ENCODE measurements at places on chromosomes 12 and 14.

DNA sequence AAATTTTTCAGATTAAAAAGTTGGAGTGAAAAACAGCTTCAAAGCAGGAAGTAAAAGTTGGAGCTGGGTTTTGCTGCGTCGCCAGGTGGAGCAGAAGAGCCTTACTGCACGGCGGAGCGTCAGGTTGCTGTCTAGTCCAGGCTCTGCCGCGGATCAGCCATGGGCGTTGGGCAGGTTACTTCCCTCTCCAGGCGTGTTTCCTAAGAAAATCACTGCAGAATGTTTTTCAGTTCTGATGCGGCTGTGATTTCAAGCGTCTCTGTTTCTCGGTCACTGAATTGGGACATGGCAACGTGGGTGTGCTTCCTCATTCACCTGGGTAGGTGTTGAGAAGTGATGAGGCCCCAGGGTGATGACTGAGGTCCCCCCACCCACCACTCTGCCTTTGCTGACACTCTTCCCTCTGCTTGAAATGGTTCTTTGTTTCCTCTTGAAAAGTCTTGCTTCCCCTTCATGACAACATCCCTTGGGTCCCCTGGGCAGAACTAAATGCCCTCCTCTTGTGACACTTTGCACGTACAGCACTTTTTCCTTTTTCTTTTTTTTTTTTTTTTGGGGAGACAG lies 7.6 kb downstream of the EVL start:
- DNase-seq: no peak

DNA sequence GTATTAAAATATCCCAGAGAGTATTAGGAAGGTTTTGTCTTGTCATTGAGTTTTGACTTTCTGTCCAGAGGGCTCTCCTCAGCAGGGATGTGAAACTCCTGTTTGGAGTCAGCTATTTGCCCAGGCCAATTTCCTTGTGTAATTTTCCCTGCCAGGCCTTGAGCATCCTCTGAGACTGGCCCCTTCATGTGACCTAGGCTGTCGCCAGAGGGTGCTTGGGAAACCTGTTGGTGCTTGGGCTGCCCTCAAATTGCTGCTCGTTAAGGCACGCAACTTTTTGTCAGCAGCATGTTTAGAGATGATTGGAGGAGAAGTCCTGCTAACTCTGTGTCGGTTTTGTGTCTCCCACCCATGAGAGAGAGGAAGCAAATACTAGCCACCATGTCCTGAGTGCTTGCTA lies 39.1 kb downstream of the IQSEC3 start:
- no peak for DNase-seq

DNA sequence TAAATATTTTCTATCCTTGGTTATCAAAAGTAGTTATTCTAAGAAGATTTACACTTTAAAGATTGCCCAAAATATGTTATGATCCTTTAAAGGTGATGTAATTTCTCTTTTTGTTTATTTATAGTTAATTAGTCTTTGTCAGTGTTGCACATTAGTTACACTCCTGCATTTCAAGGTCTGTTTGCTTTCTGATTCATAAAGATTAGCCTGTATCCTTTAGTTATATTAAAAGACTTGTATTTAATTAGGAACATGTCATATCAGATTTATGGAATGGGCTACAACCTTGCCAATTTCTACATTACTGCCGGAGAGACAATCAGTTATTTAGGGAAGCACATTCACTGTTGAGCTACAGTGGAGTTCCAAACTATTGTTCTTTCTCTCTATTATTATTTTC lies 3.5 kb downstream of the EPYC start:
- no peak for DNase-seq

DNA sequence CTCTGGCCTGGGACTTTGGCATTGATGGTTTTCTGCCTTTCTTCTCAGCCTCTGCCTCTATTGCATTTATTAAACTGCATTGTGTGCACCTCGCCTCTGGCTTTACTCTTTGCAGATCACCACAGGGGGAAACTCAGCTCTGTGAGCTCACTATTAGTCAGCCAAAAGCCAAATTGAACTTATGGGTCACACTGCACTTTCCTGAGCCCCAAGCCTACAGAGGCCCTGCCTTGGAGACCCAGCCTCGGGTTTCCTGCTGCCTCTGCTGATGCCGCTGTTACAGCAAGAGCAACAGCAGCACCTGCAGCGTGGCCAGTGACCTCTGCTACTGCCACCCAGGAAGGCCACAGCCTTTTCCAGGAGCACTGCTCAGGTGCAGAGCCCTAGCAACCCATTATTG lies 122.5 kb downstream of the DAD1 start:
- no peak for DNase-seq

DNA sequence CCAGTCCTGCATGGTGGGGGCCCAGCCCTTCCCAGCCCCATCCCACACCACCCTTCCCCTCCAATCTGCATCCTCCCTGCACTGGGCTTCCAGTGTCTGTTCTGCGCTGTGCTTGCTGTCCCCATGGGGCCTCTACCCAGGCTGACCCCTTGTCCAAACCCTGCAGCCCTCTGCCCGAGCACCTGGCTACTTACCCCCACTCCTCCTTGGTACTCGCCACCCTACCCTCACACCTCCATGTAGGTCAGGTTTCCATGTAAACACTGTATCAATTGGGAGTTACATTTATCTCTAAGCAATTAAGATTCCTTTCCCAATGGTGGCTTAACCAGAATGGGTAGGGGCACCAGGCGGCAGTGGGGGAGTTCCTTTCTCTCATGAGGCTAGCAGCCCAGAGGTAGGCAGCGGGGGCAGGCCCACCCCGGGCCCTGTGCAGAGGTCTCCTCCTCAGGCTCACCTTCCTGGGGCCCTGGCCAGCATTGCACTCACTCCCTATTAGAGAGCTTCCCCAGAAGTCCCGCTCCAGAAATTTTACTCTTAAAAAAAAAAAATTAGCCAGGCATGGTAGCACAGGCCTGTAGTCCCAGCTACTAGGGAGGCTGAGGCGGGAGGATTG lies 76.6 kb upstream of the CCND2 start:
- no peak for DNase-seq

DNA sequence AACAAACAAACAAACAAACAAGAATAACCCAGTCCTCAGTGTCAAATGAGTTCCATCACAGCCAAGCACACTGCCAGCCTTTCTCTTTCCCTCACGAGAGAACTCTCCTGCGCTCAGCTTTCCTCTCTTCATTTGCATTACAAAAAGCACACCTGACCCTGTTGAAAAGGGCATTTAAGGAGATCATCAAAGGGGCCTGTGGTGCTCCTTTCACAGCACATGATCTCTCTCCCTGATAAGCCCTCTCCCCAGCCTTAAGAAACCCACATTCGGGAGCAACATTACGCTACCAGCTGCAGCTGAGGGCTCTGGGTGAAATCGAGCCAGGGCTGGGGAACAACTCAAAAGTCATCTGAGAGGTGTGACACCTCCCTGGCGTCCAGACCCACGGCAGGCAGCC lies 165.6 kb upstream of the TMCC3 start:
- no peak for DNase-seq

- DNase-seq: no peak
These were observed 17.9 kb downstream of the DERA start for GRCh38 chr12:15928870-15929571.

- no peak for DNase-seq
These were observed 120.1 kb downstream of the RGS6 start for GRCh38 chr14:72052356-72052755.

DNA sequence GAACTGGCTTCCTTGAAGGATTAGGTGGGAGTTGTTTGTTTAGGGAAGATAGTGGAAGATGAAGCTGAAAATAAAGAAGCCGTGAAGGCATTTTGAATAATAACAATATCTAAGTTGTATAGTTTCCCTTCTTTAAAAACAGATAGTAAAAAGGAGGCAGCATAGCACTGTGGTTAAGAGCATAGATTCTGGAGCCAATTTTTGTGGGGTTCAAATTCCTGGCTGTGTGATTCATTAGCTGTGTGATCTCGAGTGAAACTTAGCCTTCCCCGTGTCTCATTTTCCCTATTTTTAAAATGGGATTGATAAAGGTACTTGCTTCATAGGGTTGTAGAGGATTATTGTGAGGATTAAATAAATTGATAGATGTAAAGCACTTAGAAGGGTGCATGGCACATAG lies 104.5 kb downstream of the MYRFL start:
- no peak for DNase-seq

DNA sequence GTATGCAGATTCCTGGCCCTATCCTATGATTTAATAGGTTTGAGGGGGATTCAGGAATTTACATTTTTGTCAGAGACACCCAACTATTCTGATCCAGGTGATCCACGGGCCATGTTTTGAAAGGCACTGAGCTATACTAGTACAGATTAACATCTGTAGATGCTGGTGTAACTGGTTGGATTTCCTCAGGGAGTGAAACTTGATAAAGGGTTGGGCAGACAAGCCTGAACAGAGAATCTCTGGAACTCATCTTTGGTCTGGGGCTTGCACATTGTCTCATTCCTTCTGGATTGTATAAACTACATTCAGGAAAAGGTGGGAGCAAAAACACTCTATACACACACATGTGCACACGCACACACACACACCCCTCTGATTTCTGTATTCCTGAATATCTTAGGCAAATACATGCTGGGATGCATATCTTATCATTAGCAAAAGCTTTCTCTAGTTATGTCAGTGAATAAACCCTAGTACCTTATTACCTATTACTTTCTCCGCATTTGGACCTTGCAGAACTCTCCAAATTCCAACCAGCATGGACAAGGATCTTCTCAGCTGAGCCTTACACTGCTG lies 104.6 kb downstream of the SLC38A1 start:
- DNase-seq: no peak

DNA sequence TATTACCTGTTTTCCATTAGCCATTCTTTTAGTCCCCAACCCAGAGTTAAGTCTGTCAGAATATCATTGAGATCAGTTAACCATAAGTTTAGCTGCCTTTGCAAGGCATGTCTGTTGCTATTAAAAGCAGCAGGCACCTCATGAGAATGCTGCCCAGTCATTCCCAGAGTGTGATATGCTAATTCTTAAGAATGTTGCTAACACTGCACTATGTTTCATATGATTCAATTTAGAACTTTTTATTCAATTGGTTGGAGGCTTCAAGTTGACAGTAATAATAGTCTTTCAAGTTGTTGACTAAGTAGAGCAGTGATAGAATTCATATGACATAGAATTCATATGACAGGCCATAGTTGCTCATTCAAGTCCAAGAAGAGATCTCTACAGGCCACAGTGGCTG lies 292.3 kb downstream of the FUT8 start:
- DNase-seq: no peak

DNA sequence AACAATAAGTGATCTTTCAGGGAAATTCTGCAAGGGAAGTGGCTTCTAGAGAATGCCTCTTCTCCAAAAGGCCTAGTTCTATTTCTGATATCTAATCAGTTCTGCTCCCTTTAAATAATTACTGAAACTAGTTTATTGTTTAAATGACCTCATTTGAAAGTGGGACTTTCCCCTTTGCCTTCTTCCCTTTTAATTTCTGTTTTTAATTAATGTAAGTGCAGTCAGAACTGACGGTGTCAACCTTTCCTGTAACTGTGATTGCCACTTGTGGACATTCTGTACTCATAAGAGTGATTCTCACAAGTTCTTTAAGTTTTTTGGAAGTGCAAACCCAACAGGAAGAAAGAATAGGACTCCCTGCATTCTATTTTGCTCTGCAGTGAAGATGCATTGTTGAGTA lies 265.3 kb upstream of the PLEKHG7 start:
- DNase-seq: no peak

- DNase-seq: no peak
These were observed 1008.4 kb downstream of the SLC6A15 start for GRCh38 chr12:83904175-83904574.

GRCh38 chr12:64739778-64740177 lies 19.4 kb downstream of the GNS start:
- no peak for DNase-seq

- no peak for DNase-seq
These were observed 452.5 kb downstream of the FUT8 start for GRCh38 chr14:65864984-65865383.

GRCh38 chr14:54931598-54932340 lies 29.1 kb upstream of the GCH1 start:
- no peak for DNase-seq

GRCh38 chr14:95616745-95617144 lies 69.5 kb upstream of the TCL1B start:
- DNase-seq: no peak
